ENCODE measurements at places on chromosomes 11 and 22.

DNA sequence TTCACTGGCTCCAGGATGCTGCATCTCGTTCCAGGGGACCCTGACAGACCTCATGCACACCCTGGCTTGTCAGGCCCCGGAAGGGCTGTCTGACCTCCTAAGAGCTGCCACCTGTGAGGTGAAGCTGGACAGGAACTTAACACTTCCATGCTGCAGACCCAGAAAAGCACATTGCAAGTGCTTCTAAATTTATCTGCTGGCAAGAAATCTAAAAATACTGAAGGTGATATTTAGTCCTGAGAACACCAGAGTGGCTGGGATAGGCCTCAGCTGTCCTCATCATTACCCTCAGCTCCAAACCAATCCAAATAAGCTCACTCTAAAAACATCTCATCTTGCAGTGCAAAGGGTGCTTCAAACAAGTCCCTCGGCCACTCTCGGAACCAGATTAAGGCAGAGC lies 46.7 kb downstream of the ABTB2 start:
- no peak for DNase-seq

- no peak for DNase-seq
Measured at GRCh38 chr11:34030382-34030781, 21.1 kb upstream of the CAPRIN1 start.

DNA sequence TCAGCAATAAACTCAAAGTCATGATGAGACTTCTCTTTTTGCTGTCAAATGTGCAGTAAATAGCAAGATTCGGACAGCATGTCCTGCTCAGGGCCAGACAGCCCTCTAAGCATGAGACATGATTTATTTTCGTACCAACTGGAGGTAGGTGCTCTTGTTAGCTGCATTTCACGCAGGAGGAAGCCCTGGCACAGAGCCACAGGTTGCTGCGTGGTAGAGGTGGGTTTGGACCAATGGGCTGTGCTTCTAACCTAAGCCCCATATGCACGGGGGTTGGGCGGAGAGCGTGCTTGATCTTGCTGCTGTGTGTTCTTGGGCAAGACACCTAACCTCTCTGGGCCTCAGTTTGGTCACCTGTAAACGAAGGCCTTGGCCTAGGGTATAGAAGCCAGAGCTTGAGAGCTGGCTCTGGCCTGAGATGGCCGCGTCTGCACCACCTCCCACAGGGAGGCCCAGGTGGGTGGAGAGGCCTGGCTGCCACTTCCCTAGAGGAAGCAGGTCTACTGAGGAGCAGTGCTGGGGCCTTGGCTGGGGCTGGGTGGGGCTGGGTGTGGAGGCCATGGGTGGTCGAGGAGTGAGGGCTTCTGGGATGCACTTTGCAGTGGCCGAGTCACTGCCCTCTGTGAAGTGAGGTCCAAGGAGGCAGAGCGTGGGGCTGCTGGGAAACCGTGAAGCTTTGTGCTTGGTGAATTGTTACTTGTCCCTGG lies 38.5 kb upstream of the GRAMD4 start:
- no peak for DNase-seq

GRCh38 chr11:116696381-116696941 lies 76.3 kb downstream of the BUD13 start:
- no peak for DNase-seq

- no peak for DNase-seq
Measured at GRCh38 chr11:116481126-116481675, 291.6 kb downstream of the BUD13 start.

DNA sequence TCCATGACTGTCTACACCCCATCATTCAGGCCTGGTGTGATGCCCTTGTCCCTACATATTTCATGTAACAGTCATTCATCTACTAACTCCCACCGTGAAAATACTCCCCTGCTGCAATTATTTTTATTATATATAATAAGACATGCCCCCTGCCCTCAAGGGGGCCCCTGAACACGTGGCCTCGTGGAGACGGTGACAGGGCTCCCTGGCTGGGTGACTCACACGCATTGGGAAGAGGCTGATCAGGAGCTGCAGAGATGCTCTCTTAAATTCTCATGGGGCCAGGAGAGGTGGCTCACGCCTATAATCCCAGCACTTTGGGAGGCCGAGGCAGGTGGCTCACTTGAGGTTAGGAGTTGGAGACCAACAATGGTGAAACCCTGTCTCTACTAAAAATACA lies 88.6 kb downstream of the ST3GAL4 start:
- DNase-seq, result no peak

- DNase-seq, result peak; percentile 59
Measured at GRCh38 chr11:66543263-66544107, 2.4 kb downstream of the ZDHHC24 start.

- no peak for DNase-seq
Measured at GRCh38 chr11:20459865-20460264, 72.3 kb downstream of the PRMT3 start.

DNA sequence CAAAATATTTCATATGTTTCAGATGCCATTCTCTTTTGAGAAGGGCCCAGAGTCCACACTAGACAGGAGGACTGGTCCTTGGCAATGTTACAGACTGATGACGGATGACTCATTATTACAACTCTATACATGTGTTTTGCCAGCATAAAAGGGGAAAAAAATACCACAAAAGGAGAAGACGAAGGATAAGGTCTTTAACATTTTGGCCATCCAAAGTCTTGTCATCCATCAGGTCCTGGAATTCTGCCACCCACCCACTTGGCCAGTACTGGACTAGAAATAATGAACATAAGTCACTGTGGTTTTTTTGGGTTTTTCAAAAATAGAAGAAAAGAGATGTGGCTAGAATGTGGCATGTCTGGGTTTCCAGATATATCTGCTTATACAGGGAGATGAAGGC lies 57.7 kb upstream of the BDNF start:
- DNase-seq, result no peak

- DNase-seq, result peak; percentile 39
Measured at GRCh38 chr11:65927904-65928397, 8.7 kb downstream of the DRAP1 start.

GRCh38 chr11:94544646-94545263 lies 1.0 kb downstream of the FUT4 start:
- no peak for DNase-seq

- DNase-seq, result no peak
Measured at GRCh38 chr11:45906096-45906682, 882 bp downstream of the FREY1 start.

- DNase-seq, result no peak
Measured at GRCh38 chr11:12052676-12053605, 44.5 kb upstream of the DKK3 start.

- no peak for DNase-seq
Measured at GRCh38 chr11:8253566-8253965, 10.1 kb downstream of the LMO1 start.

DNA sequence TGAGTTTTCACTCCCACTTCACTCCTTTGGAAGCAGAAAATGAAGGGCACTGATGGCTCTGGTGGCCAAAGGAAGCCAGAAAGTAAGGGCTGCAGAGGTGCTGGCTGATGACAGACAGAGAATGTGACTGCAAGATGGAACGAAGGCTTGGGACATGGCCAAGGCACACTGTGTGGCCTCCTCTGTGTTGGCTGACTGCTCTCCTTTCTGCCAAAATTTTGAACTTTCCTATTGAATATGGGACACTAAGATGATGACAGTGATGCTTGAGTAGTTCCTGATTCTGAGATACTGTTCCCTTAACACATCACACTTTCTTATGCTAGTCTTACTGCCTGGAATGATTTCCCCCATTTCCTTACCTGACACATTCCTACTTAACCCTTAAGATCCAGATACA lies 156.4 kb downstream of the SWAP70 start:
- no peak for DNase-seq

- DNase-seq, result no peak
Measured at GRCh38 chr11:115170133-115170815, 333.9 kb downstream of the CADM1 start.

GRCh38 chr22:22546490-22546889 lies 12.6 kb downstream of the PRAME start:
- no peak for DNase-seq

- no peak for DNase-seq
Measured at GRCh38 chr22:50219800-50220602, 19.2 kb downstream of the SELENOO start.

GRCh38 chr11:95577716-95578460 lies 211.7 kb downstream of the FAM76B start:
- no peak for DNase-seq

GRCh38 chr22:38397189-38398085 lies 57.6 kb downstream of the KCNJ4 start:
- peak; percentile 54 for DNase-seq

DNA sequence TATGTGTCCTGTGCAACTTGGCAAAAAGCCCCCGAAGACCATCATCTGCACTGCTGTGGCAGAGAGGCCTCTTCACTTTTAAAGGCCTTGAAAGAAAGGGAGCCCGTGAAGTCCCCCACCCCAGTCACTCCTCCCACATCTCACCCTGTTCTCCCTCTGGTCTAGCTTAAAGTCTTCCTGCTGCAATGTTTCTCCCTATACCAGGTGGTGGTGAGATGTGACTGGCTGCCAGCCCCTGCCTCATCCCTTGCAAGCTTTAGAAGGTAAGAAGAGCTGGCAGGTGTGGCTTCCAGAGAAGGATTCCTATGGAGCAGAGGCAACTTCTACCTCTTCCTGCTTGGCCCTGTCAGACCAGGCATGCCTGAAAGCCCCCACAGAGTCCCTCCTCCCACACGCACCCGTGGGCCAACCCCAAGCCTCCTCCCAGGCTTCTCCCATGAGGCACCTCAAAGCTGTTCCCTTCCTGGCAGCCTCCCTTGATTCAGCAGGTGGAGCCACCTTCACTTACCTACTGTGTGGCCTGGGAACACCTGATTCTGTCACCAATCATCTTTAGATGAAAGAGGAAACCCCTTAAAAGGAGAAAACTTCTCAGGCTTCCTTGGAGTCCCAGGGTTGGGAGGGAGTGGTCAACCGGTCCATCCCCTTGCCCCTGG lies 4.0 kb upstream of the TRIM29 start:
- no peak for DNase-seq

DNA sequence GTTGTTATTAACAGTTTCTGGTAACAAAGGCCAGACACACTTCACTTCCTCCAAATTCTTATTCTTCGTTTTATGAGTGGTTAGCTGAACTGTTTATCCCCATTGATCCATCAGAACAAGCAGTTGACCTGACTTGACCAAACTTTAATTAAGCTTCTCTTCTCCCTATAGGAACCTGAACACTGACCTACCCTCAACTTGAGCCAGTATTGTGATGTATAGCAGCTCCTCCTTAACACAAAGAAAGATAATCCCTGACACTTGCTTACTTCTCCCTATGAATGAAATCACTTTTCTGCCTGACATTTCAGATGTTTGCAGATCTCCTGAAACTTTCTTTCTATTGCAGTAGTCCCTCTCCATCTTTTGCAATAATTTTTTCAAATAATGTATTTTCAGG lies 41.9 kb downstream of the ANO5 start:
- DNase-seq, result no peak

- no peak for DNase-seq
Measured at GRCh38 chr11:74507582-74507981, 14.1 kb upstream of the LIPT2 start.

DNA sequence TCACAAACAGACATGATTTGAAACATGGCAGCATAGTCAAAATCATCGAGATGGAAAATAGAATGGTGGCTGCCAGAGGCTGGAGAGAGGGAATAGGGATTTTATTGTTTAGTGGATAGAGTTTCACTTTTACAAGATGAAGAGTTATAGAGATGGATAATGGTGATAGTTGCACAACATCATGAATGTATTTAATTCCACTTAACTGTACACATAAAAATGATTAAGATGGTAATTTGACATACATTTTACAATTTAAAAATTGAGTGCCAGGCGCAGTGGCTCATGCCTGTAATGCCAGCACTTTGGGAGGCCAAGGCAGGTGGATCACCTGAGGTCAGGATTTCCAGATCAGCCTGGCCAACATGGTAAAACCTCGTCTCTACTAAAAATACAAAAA lies 21.2 kb downstream of the TTC28 start:
- DNase-seq, result no peak

DNA sequence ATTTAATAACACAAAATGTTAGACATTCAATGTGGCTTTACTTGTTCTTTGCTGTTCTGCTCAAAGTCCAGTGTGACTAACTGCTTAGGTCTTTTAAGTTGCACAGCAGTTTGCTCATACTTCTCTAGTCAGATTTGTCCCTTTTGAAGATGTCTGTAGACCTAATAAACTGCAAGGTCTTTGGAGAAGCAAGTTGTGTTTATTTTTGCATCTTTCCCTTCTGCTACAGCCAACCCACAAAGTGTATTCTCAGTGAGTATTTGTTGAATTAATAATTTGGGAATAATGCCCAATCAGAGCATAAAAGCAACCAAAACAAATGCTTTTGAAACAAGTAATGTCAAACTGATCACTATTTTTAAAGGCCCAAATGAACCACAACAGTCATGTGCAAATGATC lies 312.5 kb downstream of the CADM1 start:
- no peak for DNase-seq

- DNase-seq, result no peak
Measured at GRCh38 chr11:37026741-37027140, 428.7 kb upstream of the RAG2 start.

DNA sequence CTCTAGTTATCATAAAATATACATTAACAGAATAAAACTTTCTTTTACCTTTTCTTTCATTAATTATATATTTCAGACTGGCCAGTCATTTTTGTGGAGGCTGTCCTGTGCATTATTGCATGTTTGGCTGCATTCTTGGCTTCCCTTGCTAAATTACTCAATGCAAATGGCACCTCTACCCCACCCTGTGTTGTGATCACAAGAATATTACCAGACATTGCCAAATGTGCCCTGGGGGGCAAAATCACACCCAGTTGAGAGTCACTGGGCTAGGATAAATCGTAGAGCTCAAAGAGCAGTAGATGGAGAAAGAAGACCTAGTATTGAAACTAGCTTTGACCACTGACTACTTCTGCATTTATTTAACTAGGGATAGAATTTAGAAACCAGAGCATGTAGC lies 1257.8 kb upstream of the TENM4 start:
- no peak for DNase-seq

DNA sequence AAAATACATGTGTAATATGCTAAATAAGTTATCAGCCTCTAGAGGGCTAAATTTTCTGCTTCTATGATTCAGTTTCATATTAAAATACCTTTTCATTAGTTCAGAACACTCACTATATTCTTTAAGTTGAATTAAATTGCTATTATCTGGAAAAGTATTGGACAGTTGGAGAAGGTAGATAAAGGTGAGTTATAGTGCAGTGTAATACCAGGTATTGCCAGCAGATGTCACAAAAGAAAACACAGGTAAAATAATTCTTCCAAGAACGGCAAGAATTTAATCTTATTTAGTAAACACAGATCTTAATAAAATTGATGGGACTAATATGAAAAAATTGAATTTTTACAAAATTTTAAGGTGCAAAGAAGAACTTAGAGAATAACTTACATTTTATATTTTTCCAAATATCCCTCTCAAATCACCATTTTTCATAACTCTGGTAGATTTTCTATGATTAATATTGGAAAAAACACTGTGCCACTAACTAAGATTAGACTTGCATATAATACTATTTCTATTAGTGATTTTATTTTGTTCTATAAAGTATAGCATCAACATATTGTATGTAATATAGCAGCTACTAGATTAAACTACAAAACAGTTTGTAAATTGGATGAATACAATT lies 1.7 kb upstream of the LRRC4C start:
- DNase-seq, result no peak
